Fibroblast of skin of abdomen (primary cell): ENCODE measurements at places on chromosomes 2 and 18.

- peak; percentile 93 for DNase-seq
Measured at GRCh38 chr2:73830871-73831401, 2.2 kb downstream of the STAMBP start.

- DNase-seq, result peak; percentile 79
Measured at GRCh38 chr2:75558786-75559679, 1.7 kb downstream of the EVA1A start.

- DNase-seq, result peak; percentile 17
Measured at GRCh38 chr2:29014811-29015421, 33.8 kb downstream of the TOGARAM2 start.

- DNase-seq, result no peak
Measured at GRCh38 chr2:43131890-43132682, 94.3 kb downstream of the ZFP36L2 start.

GRCh38 chr2:10161961-10162441 lies 39.5 kb downstream of the RRM2 start:
- no peak for DNase-seq

GRCh38 chr2:74107071-74107470 lies 40.6 kb downstream of the BOLA3 start:
- DNase-seq, result no peak

DNA sequence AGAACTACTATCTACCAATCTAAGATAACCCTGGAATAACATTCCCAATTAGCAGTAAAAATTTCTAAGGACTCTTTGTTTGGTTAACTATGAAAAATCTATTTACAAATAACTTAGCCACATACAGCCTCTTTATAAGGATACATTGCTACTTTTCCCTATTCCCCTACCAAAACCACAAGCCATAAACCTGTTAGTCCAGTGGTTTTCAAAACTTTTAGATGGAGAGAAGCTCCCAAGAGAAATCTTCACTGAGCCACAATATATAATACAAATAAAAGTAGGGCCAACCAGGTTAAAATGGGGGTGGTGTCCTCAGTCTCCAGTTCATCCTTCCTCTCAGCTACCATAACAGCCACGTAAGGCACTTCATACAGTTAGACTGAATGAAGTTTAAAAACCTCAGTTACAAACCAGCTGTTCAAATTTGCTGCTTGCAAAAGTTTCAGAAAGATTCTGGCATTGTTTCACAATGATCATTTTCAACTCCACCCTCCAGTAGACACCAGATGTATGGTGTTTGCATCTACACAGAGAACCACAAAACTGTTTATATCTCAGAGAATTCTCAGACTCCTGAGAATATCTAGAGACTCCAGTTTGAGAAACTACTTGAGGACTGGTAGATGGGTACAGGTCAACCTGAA lies 26.0 kb downstream of the SOS1 start:
- DNase-seq, result peak; percentile 47

DNA sequence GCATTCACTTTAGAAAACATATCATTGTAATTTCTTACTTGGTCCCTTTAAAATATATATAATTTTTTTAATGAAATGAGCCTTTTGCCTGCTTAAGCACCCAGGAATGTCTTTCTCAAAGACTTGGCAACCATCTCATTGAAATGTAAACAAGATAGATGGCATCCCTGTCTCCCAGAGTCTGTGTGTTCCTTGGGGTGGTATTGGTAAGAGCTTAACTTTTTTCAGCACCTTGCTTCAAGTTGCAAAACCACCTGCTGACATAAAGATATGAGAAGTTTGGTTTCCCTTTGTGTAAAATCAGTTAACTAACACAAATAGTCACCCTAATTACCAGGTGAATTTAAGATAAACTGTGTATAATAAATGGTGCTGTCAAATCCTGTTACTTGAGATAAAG lies 266.9 kb downstream of the DSC3 start:
- DNase-seq, result no peak

DNA sequence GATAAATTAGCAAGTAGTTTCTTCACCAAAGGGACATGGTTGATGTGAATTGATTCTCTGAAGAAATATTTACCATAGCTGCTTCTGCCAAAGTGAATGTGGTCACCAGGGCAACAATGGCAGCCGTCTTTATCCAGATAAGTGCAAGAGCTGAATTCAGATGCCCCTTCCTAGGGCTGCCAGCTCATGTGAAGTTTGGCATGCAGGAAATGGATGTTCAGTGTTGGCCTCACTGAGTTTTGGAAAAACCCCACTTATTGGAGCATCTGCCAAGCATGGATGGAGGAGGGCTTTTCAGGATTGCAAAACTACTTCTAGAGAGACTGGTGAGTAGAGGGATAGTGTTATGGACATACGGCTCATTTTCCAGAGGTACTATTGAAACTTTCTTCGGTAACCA lies 80.8 kb downstream of the FMNL2 start:
- no peak for DNase-seq

GRCh38 chr2:161426455-161426921 lies 10.4 kb downstream of the TBR1 start:
- no peak for DNase-seq

DNA sequence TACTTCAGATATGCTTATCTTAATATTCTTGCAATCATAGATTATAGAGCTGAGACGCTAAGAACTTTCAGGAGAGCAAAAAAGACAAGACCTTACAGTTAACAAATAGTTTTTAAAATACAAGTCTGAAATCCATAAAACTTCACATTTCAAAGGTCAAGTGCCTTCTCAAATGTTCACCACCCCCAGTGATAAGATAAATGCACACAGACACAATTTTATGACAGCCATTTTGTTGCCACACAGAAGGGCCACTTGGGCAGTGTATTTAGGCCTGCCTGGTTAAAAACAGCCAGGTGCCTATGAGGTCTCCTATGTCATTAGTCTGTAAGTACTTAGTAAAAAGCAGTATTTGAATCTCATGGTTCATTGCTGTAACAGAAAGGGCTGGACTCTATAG lies 8.1 kb upstream of the PSTPIP2 start:
- no peak for DNase-seq

DNA sequence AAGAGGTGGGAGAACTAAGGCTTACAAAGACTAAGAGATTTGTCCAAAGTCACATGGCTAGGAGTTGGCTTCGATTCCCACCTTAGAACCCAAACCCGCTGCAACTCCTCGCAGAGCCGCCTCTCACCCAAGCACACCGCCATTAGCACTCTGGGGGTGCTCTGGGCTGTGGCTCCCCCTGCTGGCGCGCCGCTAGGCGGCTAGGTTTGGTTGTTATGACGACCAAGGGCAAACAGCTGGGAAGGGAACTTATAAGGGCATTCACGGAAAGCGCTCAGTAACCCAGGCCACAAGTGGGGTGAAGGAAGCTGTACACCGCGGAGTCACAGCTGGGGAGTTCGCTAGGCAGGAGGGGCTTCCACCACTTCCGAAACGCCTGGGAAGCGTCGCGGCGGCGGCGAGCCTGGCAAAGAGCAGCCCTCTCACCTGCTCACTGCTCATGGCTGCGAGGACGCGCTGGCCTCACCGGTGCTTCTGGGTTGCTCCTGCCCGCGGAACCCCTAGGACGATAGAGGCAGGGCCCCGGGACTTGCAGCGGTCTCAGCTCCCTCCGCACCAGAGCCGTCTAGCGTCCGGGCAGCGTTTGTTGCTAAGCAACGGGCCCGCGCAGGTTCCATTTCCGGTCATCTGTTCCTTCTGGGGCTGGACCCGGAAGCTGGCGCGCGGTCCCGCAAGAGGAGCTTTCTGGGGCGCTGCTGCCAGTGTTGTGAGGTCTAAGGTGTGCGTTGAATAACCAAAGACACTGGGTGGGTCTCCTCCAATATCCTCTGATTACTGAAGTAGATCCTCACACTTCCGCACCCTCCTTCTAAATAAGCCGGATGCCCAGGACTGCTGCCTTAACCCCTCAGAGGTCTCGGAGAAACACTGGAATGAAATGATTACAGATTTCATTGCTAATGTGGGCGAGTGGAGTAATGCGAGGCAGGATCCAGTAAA lies at the start of gene DNAH7:
DNAH7 (minus strand) TSS at position 567 of the 939 bp plus-strand sequence; CDS start at position 441, 126 bp downstream.
- peak; percentile 77 for DNase-seq

- DNase-seq, result no peak
Measured at GRCh38 chr2:1865716-1866234, 121.5 kb upstream of the PXDN start.

DNA sequence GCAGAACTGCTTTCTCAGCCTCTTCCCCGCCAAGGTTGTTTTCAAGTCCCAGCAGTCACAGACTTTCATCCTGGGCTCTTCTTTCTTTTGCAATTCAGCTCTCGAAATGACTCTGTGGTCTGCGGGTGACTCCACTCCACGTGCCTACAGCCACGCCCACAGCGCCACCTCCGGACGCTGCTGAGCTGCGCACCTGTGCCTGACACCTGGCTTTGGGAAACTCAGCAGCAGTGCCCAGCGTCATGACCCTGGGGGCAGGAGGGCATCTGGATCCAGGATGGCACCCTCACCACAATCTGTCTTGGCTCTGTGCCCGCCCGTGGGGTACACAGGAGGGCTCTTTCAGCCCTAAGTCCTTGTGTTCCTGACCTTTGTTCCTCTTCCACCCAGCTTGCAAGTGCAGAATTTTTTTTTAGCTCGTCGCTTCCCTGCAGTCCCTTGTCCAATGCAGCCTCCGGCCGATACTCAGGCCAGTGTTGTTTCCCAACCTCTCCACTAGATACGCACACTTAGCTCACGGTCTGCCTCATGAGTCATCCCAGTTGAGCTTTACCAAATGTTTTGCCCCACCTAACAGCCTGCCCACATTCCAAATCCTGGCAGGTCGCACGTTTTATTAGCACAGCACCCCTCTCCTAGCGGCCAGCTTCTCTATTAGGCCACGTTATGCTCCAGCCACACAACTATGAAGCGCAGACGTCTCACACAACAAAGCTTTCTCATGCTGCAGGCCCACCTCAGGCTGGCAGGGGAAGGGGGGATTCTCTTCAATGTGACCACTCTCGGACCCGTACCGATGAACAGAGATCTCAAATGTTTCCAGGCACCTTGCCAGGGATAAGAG lies 6.5 kb upstream of the CAPN10 start:
- DNase-seq, result peak; percentile 23

DNA sequence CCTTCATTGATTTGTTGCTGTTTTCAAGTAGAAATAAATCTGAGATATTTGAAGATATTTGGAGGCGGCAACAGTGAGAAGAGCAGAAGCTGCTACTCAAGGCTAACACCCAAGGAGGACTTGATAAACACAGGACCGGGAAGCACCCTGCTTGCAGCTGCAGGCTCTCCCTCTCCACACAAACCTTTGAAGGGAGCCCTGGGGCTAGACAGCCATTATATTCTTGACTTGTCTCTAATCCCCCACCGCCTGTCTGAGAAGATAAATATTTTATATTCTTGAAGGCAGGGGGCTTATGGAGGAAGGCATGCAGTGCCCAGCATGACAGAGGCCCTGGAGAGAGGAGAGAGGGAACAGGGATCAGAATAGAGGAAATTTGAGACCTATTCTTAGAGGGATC lies 50.9 kb upstream of the SMAD2 start:
- DNase-seq, result no peak

- DNase-seq, result peak; percentile 44
Measured at GRCh38 chr2:164538240-164538866, 82.9 kb downstream of the GRB14 start.

- peak; percentile 96 for DNase-seq
Measured at GRCh38 chr2:238883421-238883901, 35.6 kb downstream of the TWIST2 start.

DNA sequence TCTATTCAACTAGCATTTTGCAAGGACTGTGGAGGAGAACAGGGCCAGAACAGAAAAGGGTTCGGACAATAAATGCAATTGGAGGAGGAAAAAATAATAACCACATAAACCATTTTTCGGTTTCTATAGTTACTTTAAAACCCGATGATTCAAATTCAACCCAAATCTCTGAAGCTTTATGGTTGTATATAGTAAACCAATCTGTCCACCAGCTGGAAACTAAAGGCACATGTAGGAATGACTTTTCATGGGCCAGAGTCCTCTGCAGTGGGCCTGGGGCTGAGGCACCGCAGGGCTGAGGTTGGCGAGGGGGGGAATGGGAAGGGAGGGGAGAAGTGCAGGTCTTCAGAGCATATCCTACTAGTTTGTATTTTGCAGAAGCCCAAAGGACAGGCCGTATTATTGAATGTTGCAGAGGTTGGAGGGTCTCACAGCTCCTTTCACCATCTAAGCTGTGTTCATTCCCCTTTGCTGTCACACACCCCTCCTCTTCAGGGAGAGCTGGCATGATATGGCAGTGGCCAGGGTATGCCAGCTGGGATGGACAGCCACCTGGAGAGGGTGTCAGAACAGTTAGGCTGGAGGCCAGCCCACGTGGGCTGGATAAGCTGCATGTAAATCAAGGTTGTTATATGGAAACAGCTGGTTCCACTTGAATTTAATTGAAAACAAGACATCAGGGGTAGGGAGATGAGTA lies 267.1 kb downstream of the PRKCE start:
- DNase-seq, result no peak

- no peak for DNase-seq
Measured at GRCh38 chr18:75314117-75314516, 103.5 kb downstream of the TSHZ1 start.

GRCh38 chr18:28963481-28963880 lies 786.6 kb upstream of the CDH2 start:
- DNase-seq, result peak; percentile 90

GRCh38 chr2:71852141-71852711 lies 295.4 kb downstream of the CYP26B1 start:
- peak; percentile 49 for DNase-seq

DNA sequence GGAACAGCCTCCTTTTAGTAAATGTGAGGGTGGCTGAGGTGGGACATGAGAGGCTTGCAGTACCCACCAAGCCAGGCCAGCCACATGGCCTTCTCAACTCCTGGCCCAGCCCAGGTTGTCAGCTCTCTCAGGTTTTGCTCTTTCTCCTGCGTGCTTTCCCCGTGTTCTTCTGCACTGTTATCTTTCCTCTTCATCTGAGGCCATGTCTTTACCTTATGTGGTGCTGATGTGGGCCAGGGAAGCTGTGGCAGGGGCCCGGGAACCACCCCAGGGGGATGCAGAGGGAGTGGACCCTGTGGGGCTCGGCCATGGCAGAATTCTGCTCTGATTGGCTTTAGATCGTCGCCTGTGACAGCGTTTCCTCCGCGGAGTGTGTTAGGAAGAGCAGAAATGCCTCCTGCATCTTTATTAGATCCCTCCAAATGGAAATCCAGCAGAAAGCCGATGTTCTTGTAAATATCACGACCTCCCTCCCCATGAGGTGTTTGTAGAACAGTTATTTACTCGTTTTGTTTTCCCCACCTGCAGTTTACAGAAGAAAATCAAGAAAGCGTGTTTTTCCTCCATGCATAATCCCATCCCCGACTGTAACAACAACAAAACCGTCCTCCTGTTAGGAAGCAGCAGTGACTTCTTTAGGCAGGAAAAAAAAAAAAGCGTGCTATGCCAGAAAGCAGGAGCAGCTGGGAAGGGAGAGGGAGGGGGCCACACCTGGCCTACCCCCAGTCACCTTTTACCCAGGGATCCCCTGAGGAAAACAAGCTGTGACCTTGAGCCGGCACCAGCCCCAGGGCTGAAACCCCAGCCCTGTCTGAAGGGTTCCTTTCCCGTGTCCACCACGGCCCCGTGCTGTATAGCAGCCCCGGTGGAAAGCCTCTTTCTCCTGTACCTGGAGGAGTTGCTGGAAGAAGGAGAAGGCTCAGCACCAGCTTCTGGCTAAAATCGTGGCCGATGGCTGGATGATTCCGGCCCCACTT lies 54.8 kb downstream of the HPCAL1 start:
- no peak for DNase-seq
